GM23248 (cell line): ENCODE measurements at places on chromosomes 7 and 10.

- no peak for DNase-seq
These were observed 24.3 kb downstream of the SLC29A3 start for GRCh38 chr10:71343392-71343773.

DNA sequence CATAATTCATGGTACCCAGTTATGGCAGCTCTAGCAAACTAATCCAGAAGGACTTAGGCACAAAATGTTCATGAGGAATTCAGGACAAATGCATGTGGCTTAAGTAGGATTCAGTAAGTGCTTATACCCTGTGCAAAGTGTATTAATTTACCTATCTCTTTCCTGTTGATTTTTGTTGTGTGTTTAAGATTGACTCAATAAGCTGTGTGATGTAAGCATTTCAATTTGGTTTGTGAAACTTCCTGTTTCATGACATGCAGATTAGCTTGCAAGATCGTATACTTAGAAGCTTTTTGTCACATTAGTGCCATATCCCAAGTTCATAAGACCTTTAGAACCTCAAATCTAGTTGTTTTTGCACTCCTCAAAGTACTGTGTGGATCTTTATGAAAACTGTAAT lies 416.7 kb downstream of the ARL4A start:
- no peak for DNase-seq

DNA sequence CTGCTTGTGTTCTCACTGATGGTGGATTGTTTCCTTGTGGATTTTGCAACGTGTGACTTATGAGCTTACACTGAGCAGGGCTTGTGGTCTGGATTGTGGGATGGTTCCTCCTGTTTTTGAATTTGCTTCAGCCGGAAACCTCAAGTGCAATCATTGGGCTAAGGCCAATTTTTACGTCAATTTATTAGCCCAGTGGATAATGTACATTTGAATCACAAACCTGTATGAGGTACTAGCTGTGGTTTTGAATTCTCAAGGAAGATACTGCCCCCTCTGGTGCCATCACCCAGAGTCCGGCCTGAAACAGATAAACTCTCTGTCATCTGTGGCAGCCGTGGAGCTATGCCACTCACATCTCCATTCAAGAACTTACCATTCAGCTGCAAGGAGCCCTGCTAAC lies 7.3 kb upstream of the ZNF777 start:
- no peak for DNase-seq

DNA sequence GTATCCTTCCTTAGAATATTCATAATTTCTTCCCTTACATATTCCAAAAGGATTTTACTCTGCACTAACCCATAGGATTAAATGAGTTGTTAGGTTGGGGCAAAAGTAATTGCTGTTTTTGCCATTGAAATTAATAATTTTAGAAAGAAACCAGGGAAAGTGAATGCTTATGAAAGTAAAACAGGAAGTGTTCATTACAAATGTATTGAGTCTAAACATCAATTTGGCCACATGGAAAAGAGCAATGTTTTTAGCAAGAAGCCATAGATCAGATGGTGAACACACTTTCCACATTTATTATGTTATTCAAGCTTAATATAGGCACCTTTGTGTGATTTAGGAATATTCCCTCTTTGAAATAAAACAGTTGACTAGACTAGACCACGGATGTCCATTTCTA lies 102.9 kb downstream of the SUGCT start:
- DNase-seq = no peak

GRCh38 chr10:23505797-23506465 lies 67.1 kb downstream of the OTUD1 start:
- DNase-seq = no peak
